RWPE2 (cell line): ENCODE measurements at places on chromosomes 5 and 9.

GRCh38 chr5:163682234-163682633, 176.8 kb downstream of the MAT2B start:
- no peak for DNase-seq

DNA sequence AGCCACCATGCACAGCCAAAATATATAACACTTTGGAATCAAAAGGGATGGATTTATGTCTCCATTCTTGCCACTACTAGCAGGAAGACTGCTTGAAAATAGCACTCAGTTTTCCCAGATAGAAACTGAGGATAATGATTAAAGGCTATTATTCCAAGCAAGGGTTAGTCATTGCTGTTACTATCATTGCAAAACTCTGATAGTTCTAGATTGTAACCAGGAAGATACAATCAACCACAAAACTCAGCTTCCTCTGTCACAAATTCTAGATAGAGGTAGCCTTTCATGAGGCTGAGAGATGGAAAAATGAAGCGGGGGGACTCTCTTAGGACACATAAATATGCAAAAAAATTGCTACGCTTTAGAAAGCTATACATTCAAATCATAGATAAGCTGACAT, 3.1 kb downstream of the ANXA1 start:
- no peak for DNase-seq

GRCh38 chr5:155953335-155953734, 373.6 kb upstream of the SGCD start:
- no peak for DNase-seq

GRCh38 chr9:137582286-137582860, 3.6 kb upstream of the DPH7 start:
- DNase-seq, result no peak

DNA sequence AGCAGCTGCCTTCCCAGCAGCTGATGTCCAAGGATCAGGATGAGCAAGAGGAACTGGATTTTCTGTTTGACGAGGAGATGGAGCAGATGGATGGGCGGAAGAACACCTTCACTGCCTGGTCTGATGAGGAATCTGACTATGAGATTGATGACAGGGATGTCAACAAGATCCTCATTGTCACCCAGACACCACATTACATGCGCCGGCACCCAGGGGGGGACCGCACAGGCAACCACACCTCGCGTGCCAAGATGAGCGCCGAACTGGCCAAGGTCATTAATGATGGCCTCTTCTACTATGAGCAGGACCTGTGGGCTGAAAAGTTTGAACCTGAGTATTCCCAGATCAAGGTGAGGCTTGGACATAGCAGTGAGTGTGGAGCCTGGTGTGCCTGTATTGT, 46.9 kb downstream of the LARP1 start:
- DNase-seq, result no peak
